HuH-7 (cell line): ENCODE measurements at places on chromosomes 3 and 15.

GRCh38 chr3:33687406-33688010, 30.5 kb downstream of the CLASP2 start:
- DNase-seq, result no peak

DNA sequence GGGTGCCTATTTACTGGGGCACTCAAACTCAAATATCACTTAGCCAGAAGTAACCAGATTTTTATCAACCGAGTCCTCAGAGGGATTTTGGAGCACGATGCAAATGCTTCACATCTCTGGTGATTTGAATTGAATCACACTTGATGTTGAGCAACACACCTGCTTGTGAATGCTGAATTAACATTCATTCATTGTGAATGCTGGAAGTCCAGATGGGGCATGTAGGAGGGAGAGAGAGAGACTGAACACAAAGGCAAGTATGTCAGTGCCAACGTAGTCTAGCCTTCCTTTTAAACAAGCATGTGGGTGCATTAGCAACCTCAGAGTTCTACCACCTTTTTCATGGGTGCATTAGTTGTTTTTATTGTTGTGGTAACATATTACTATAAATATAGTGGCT, 156.2 kb downstream of the ADAMTSL3 start:
- no peak for DNase-seq

GRCh38 chr15:26658290-26658689, 114.6 kb downstream of the GABRB3 start:
- DNase-seq, result no peak

GRCh38 chr3:177385831-177386301, 188.6 kb upstream of the TBL1XR1 start:
- no peak for DNase-seq

DNA sequence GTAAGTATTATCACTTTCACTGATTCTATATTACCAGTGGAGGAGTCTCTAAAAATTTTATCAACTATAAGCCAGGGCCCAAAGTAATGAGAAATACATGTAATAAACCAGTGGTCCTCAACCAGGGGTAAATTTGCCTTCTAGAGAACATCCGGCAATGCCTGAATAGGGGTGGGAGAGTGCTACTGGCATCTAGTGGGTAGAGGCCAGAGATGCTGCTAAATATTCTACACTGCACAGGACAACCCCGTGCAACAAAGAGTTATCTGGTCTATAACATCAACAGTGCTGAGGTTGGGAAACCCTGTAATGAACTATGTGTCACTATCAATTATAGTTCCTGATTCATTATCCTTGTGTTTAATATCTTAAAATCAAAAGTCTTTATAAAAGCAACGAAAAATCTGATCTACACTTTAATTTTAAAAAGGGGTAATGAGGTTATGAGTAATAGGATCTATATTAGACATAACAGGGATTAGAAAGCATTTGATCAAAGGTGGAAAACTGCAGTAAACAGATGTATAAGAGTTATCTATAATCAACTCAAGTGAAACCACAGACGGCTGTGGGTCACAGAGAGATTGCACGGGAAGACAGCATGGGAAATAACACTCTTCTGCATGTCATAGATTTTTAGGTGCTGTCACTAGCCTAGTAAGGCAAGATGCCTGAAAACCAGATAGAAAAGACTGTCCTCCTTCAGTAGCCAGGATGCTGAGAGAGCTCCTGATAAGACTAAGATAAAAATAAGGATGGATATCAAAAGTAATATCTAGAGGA, 2.0 kb downstream of the LYSMD2 start:
- no peak for DNase-seq

DNA sequence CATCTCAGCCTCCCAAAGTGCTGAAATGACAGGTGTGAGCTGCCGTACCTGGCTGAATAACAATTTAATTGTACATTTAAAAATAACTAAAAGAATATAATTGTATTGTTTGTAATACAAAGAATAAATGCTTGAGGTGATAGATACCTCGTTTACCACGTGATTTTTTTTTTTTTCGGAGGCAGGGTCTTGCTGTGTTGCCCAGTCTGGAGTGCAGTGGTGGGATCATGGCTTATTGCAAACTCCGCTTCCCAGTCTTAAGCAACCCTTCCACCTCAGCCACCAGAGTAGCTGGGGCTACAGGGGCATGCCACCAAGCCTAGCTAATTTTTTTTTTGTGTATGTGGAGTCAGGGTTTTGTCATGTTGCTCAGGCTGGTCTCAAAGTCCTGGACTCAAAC, 15.8 kb downstream of the MFN1 start:
- no peak for DNase-seq

- DNase-seq, result no peak
These were observed 31.8 kb upstream of the HES1 start for GRCh38 chr3:194103983-194104751.

- no peak for DNase-seq
These were observed 408.1 kb downstream of the WDR72 start for GRCh38 chr15:53351373-53351772.

- no peak for DNase-seq
These were observed 11.1 kb upstream of the PTPN9 start for GRCh38 chr15:75590239-75590638.

- DNase-seq, result no peak
These were observed 40.5 kb downstream of the OSTN start for GRCh38 chr3:191239407-191240031.

DNA sequence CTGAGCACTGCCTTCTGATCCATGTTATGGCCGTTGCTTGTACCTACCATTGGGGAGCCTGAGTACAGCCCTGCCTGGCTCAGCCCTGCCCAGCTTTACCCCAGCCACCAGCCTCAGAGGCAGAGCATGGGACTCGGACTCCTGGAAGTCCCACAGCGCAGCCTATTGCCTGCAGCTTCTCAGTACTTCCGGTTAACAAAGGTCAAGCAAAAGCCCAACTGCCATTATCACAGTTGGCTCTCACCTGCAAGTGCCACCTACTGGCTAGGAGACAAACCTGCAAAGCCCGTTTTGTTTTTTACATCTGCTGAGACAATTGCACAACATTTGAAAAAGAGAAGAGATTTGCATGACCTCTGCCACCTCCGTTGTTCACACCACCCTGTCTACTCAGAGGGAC, 1081.7 kb downstream of the NAALADL2 start:
- peak; percentile 40 for DNase-seq

GRCh38 chr3:186220911-186221645, 112.2 kb upstream of the ETV5 start:
- no peak for DNase-seq

GRCh38 chr15:31273258-31273941, 53.2 kb upstream of the KLF13 start:
- no peak for DNase-seq

DNA sequence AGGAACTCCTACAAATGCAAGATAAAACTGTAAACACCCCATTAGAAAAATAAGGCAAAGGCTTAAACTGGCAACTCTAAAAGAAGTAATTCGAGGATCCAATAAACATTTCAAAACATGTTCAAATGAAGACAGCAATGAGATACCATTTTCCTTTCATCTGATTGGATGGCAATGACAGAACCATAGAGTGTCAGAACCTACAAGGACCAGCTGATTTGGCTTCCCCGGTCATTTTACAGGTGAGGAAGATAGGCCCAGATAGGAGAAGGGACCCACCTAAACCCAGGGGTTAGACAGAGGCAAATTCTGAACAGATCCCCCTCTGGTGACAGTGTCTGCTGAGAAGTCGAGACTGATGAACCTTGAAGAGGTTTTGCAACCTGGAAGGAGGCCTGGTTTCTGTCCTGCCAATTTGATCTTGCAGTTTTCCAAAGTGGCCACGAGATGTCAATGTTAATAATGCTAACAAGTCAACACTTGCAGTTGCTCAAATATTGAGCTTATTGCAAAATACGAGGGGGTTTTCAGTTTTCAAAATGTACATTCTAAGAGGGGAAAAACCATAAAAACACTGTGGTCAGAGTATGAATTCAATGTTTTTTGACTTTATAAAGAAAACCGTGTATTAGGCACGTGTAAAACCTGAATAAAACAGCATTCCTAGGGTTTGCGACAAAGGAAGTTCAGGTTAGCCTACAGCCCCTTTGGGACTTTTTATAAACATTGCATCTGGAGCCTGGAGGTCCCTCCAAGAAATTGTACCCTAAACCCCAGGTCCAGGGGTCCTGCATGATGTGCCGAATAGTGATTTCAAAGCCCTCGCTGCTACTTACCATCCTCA, 21.5 kb downstream of the CFAP161 start:
- peak; percentile 38 for DNase-seq

DNA sequence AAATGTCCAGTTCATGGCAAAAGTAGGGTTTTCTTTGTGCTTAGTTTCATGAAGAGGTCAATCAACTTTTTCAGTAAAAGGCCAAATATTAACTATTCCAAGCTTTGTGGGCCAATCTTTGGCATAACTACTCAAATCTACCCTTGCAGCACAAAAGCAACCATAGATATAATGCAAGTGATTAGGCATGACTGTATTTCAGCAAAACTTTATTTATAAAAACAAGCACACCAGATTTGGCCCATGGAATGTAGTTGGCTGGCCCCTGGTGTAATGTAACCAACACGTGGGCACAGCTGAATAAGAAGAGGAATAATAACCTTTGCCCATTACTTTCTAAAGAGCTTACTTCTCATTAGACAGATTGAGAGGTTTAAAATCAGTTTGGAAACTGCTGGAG, 50.6 kb downstream of the CASR start:
- no peak for DNase-seq

DNA sequence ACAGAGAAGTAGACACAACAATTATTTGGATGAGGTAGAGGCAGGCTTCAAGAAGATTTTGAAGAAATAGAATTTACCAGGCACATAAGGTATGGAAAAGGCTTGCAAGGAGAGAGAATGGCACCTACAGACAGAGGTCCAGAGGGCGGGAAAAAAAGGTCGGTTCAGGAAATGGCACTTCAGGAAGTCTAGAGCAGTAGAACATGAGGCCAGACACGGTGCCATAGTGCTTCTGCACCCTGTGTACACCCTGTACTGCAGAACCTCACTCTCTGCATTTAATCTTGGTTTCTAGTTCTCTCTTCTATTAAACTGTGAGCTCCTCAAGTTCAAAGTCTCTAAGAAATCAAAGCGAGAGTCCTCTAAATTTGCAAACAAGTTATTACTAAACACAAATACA, 113.4 kb upstream of the C2CD4B start:
- no peak for DNase-seq

GRCh38 chr3:47758261-47759025, 23.2 kb downstream of the SMARCC1 start:
- no peak for DNase-seq

GRCh38 chr3:58386626-58387365, 46.8 kb downstream of the PDHB start:
- DNase-seq, result no peak

DNA sequence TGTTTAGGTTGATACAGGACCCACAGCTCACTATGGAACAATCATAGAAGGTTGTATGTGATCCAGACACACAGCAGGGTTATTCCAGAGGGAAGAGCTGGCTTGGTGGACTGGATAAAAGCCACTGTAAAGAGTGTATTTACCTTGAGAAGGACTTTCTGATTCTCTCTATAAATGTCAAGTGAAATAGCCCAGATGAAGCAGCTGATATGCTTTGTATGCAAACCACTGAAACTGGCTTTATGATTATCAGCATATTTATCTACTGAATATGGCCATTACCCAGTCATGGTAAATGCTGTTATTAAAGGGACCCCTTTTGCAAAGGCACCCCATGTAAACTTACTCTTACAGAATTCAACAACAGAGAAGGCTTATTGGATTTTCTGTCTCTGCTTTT, 28.1 kb downstream of the C3orf80 start:
- no peak for DNase-seq

DNA sequence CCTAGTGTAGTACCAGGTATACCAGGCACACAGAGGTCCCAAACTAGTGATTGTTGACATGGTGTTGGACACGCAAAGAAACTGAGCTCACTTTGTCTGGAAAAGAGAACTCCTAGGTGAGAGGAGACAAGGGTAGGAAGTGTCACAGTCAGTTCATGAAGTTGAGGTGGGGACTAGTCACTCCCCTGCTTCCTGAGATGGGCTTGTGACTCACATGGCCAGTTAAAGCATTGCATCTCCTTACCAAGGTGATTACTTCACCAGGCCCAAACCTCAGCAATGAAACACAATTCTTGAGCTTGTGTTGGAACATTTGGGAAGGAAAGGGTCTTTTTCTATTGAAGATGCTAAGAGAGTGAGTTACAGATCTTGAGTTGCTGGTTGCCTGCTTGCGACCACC, 49.2 kb upstream of the RAD18 start:
- DNase-seq, result no peak

DNA sequence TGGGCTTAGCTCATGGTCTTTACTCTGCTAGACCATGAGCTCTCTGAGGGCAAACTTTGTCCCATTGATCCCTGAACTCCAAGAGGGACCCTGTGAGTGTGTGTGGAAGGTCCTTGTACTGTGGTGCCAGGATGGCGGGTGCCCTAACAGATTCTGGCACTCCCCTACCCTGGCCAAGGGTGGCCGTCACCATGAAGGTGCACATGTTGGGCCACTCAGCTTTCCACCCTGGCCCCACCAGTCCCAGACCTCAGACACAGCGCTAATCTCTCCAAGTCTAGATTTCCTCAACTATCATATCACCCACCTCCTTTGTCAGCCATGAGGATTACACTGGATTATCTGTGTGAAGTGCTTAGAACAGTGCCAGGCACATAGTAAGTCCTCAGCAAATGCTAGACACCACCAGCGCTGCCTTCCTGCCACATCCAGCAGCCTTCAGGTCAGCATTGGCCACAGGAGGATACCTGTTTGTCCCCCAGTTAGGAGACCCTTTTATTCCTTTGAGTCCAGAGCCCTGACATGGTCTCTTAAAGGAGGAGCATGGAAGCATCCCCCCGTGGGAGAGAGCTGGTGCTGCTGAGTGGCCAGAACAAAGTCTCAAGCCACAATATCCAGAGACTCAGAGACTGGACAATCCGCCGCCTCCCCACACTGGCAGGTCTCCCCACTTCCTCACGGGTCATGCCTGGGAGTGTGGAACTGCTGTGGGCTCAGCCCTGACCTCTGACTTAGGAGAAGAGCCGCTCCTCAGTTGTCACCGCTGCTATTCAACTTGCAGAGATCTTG, 44.5 kb upstream of the SLCO2A1 start:
- DNase-seq, result no peak

DNA sequence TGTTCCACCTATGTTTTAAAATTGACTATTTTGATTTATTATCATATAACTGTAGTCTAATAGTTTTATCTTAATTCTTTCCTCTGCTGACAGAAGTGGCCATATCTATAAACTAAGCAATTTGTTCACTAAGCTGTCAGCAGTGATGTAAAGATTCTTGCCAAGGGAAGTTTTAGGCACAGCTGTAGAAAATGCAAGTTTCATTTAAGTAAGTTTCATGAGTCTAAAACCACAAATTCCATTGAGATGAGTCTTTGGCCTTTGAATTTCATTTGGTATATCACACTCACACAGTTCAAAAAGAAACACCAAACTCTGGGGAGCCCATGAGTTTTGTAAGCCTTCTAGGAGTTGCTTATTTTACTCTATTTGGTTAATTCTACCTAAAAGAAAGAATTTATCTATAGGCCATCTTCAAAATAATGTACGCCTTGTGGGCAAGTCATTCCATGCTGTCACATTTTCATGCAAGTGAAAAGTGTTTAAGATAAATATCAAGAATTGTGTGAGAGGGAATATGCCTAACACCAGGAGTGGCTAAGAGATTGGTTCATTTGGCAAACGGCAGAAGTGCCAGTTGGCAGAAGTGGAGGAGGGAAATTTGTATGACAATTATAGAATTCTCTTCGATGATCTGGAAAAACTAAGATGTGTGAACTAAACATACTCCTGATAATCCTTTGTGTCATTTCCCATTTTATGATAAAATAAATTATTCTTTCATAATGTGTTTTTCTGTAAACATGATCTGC, 292.9 kb downstream of the ZIC4 start:
- DNase-seq, result no peak

- no peak for DNase-seq
These were observed 137.1 kb upstream of the TMC3 start for GRCh38 chr15:81511138-81511537.
